Heart right ventricle (tissue), 16 donors: ENCODE measurements at places on chromosomes 16 and 17. TPM values are rescaled to one million over a fixed set of nuclear protein-coding genes. Genes with fewer than 3 reads are reported as not detected.

KRT222 gene
- total RNA-seq: 0.21 TPM

ITGAL gene
- 0.83 TPM for total RNA-seq

GRCh38 chr16:53611179-53611696 is 92.4 kb downstream of the RPGRIP1L start:
- no peak overlapping the region for H3K27ac ChIP-seq
- no peaks in the 10 kb centered on the region for H3K36me3 ChIP-seq
- no peak for DNase-seq
- H3K4me1 ChIP-seq: no peaks in the 10 kb centered on the region
- no peaks in the 10 kb centered on the region for H3K27me3 ChIP-seq

DNA sequence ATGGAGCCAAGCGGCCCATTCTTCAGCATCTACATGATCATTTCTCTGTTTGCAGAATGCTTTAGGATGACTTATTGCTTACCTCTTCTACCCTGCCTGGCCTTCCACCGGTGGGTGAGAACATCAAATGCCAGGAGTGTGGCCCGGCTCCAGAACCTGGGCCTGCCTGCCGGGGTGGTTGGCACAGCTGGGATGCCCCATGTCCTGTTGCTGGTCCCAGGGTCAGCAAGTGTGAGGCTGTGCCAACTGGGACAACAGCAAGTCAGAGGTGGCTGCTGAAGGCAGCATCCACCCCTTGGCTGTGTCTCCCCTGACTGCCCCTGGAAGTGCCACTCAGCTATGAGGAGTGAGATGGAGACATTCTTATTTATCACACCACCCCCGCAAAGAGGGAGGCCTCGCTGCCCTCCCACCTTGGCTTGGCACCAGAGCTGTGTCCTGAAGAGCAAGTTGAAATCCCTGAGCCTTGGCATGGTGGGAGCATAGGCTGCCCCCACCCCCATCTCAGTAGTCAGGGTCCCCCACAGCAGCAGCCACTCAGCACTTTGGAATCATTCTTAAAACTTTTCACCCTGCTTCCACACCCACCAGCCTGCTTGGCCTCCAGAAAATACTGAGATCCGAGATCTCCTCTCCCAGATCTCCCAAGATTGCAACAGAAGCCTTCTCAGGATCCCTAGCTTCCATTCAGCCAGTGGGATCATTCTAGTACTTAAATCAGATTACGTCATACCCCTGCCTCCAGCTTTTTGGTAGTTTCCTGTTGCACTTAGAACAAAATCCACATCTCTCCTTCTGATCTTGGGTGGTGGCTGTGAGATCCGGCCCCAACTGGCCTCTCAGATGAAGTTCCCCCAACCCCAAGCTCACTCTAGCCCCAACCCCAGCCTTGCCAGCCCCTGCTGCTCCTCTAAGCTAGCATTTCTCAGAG is 127.5 kb downstream of the SOCS1 start:
- peaks cover 46% of the 10 kb centered on the region for H3K4me1 ChIP-seq
- H3K36me3 ChIP-seq: peaks cover 53% of the 10 kb centered on the region
- peak overlapping the region; percentile 53 for H3K27ac ChIP-seq

- no peaks in the 10 kb centered on the region for H3K36me3 ChIP-seq
- DNase-seq: peak; percentile 87
- peak overlapping the region; percentile 78 for H3K4me3 ChIP-seq
- peaks cover 73% of the 10 kb centered on the region for H3K4me1 ChIP-seq
- peak overlapping the region; percentile 99 for H3K27ac ChIP-seq
- no peaks in the 10 kb centered on the region for H3K27me3 ChIP-seq
Measured at GRCh38 chr17:40341808-40342503, 22.6 kb downstream of the GJD3 start.

DNA sequence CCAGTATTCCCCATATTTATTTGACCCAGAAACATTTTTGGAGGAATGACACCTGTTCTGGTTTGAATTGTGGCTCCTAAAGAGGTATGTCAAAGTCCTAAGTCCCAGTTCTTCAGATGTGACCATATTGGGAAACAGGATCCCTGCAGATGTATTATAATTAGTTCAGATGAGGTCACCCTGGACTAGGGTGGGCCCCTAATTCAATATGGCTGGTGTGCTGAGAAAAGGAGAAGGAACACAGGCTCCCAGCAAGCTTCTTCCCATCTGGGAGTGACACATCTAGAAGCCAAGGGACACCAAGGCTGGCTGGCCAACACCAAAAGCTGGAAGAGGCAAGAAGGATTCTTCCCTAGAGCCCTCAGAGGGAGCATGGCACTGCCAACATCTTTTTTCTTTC is 3.8 kb upstream of the GCSH start:
- H3K36me3 ChIP-seq: no peaks in the 10 kb centered on the region
- H3K27me3 ChIP-seq: no peaks in the 10 kb centered on the region
- H3K4me3 ChIP-seq: no peak overlapping the region
- DNase-seq: no peak
- H3K4me1 ChIP-seq: peaks cover 8% of the 10 kb centered on the region

GRCh38 chr17:58267347-58268324 is 13.1 kb downstream of the MPO start:
- H3K4me3 ChIP-seq: no peak overlapping the region
- DNase-seq: no peak
- H3K27me3 ChIP-seq: peaks cover 55% of the 10 kb centered on the region
- no peak overlapping the region for H3K27ac ChIP-seq
- H3K36me3 ChIP-seq: no peaks in the 10 kb centered on the region

GRCh38 chr16:62927122-62927521 is 890.9 kb upstream of the CDH8 start:
- H3K4me3 ChIP-seq: no peak overlapping the region
- H3K36me3 ChIP-seq: no peaks in the 10 kb centered on the region
- DNase-seq: no peak
- H3K4me1 ChIP-seq: no peaks in the 10 kb centered on the region
- no peaks in the 10 kb centered on the region for H3K27me3 ChIP-seq
- no peak overlapping the region for H3K27ac ChIP-seq

DNA sequence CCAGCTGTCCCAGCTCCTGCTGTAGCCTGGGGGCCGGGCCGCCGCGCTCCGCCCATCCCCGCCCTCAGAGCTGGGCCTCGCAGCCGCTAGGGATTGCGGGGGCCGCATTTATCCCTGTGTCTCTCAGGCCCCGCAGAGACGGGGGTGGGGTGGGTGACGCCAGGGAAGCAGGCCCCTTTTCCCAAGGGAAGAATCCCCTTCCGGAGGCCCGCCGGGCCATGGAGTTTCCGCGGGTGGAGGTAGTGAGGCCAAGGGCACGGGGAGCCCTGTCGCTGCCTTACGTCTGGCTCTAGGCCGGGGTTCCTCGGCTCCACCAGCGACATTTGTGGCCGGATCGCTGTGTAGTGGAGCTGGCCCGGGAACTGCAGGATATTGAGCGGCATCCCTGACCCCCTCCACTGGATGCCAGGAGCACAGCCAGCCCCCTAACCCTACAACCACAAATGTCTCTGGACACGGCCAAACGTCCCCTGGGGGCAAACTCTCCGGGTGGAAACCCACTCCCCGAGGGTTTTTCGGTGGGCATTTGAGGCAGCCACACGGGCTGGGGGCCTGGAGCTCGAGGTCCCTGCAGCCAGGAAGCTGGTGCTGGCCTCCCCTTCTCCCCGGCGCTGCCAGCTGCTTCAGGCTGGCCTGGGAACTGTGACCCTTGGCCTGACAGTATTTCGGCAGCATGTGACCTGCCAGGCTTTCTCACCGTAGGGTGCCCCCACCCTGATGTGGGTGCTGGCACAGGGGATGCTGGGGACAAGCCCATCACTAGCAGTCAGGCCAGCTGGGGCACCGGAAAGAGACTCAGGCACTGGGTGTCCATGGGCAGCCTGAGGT is 12.0 kb upstream of the CD300A start:
- no peaks in the 10 kb centered on the region for H3K27me3 ChIP-seq
- DNase-seq: peak; percentile 95
- H3K4me3 ChIP-seq: peak overlapping the region; percentile 53
